ENCODE measurements at places on chromosomes 3 and 15. TPM values are rescaled to one million over a fixed set of nuclear protein-coding genes. Genes with fewer than 3 reads are reported as not detected.

DNA sequence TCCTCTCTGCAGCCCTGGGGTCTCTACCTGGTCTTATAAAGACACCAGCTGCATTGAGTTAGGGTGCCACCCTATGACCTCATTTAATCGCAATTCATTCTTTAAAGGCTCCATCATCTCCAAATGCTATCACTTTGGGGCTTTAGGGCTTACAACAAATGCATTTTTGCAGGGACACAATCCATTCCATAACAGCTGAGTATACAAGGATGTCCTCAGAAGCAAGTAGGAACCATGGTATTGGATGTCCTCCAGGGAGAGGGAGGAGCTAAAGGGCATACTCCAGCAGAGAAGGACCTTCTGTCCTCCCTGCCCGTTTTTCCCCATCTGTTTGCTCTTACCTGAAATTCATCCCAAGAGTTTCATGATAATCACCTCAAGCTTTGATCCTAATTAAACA is 30.3 kb downstream of the UMPS start:
- DNase-seq = no peak

DNA sequence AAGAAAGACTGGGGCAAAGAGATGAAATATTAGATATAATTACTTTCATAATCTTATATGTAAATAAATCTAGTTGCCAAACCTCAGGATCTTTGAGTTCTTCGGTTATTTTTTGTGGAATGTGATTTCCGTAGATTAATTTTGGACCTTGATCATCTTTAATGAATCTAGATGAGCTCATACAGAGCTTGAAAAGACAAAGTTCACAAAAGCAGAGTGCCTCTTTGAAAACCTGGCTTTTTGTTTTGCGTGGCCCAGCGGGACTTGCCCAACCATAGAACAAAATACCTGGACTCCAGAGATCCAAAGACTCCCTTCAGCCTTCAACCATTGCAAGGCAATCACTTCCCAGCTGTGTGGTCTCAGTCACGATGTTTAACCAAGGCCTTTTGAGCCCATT is 54.8 kb upstream of the CHST2 start:
- no peak for DNase-seq

- DNase-seq = no peak
Measured at GRCh38 chr3:73868688-73869315, 244.1 kb upstream of the PDZRN3 start.

- DNase-seq = no peak
Measured at GRCh38 chr3:128956440-128956839, 37.4 kb downstream of the CFAP92 start.

The LSAMP gene
- 2.0 TPM for total RNA-seq

DNA sequence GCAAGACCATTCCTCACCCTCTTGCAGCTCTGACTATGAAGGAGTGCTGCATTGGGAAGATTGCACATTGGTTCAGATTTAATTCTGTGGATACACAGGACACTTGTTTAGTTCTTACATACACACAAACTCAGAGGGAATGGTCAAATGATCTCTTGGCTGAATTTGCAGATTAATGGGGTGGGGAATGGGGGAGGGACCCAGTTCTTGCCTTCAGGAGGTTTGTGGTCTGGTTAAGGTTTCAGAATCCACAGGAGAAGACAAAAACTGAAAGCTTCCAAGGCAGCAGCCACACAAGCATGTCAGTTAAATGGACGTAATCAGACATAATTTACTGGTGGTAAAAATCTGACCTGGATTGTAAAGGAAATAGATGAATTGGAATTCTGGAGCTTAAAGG is 257.1 kb upstream of the ROPN1 start:
- no peak for DNase-seq

Measured in esophagus muscularis mucosa (tissue), 4 donors.